GM23338 (cell line): ENCODE measurements at places on chromosomes 6 and 20.

DNA sequence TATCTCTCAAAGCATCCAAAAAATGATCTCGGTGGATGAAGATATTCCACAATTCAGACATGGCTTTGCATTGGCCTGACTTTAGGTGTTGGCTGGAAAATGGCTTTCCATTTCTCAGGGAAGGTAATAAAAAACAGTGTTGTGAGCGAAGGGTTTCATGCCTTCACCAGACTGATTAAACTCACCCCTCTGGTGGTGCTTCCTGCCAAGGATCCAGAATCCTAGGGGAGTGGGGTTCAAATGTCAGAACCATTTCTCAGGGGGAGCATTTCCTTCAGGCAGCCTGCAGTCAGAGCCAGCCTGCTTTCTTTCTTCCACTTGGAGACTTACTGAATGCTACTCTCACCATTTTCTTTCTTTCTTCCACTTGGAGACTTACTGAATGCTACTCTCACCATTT, 45.7 kb upstream of the SMIM28 start:
- peak; percentile 44 for DNase-seq

DNA sequence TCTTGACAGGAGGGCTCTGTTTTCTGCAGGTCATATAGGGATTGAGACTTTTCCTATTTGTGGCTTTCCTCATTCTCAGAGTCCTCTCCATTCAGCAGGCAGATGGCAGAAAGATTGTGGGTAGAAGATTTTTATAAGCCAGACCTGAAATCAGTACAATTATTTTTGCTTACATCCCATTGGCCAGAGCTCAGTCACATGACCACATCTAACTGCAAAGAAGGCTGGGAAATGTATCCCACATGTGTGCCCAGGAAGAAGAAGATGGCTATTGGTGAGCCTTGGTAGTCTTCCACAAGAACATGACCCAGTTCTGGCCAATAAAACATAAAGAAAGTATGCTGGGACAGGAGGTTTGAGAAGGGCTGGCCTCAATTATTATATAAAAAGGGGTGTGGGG, 21.5 kb upstream of the CCN5 start:
- no peak for DNase-seq

DNA sequence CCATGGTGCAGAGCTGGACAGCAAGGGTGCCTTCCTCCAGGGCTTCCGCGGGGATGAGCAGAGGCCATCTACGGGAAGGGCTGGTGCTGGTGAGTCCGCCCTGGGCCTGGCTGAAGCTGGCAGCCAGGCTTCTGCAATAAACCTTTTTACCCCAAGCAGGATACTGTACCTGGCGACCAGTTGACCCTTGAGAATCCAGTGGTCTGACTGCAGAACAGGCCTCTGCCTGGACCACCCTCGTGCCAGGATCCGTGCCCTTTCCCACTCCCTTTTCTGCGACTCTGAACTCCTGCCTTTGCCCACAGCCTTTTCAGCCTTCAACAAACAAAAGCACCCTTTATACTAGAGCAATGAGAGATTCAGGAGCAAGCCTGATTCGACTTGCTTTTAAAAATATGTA, 18.9 kb downstream of the CDH26 start:
- DNase-seq, result no peak

DNA sequence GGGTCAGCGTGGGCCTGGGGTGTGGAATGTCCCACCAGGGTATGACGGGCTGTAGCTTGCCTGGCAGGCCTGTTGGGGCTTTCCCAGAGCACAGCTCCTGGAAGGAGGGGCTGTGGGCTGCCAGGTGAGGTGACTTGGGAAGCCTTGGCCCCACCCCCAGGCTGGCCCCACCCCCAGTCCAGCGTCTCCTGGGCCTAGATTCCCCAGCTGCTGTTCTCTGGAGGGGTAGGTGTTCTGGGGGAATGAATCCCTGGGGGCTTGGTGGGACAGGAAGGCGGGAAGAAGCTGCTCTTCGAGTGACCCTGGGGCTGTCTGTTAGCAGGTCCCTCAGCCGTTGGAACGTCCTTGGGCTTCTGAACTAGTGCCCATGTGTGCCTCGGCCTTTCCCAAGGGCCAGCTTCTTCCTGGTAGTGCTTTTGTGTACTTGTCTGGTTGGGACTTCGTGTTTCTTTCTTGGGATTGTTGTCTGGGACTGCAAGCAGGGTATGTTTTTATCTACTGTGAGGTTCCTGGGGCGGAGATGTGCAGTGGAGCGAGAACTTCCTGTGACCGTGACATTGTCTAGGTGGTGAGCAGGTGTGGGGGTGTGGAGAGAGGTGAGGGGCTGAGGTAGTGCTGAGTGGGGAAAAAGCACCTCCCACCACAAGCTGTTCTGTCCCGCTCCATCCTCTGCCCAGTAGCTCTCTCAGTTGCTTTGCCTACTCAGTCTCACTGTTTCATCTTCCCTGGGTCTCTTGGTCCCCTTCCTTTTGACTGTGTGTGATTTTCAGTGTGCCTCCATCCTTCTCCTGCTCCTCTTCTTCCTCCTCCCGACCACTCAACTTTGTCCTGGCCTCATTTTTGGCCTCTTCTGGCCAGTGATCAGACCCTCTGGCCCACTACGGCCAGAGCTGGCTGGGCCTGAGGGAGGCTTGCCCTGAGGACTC, 1.3 kb upstream of the DDR1 start:
- DNase-seq, result peak; percentile 89

GRCh38 chr20:10201321-10201870, 17.2 kb upstream of the SNAP25 start:
- no peak for DNase-seq

- DNase-seq, result no peak
Measured at GRCh38 chr20:56755201-56755600, 126.1 kb downstream of the TFAP2C start.

DNA sequence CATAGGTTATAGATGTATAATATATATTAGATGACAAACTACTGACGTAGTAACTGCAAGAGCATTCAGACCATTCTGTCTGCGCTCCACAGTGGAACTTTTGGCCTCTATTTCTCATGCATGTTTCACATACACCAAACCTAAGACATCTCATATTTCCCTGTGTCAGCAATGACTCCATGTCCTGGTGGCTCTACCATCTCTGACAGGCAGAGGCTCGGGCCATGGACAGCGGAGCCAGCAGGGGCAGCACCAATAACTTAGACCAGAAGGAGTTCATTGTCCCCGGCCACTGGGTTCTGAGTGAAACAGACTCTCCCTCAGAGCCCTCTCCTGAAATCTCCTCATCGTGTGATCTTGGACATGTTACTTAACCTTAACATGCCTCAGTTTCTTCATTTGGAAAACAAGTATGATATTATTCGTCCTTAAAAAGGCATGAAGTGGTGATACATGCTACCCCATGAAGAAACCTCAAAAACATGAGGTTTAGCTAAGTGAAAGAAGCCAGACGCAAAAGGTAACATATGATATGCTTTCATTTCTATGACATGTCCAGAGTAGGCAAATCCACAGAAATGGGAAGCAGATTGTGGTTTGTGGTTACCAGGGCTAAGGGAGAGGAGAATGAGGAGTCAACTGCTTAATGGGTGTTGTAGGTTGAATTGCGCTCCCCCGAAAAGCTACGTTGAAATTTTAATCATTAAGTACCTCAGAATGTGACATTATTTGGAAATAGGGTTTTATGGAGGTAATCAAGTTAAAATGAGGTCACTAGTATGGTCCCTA, 564.0 kb upstream of the JARID2 start:
- no peak for DNase-seq

DNA sequence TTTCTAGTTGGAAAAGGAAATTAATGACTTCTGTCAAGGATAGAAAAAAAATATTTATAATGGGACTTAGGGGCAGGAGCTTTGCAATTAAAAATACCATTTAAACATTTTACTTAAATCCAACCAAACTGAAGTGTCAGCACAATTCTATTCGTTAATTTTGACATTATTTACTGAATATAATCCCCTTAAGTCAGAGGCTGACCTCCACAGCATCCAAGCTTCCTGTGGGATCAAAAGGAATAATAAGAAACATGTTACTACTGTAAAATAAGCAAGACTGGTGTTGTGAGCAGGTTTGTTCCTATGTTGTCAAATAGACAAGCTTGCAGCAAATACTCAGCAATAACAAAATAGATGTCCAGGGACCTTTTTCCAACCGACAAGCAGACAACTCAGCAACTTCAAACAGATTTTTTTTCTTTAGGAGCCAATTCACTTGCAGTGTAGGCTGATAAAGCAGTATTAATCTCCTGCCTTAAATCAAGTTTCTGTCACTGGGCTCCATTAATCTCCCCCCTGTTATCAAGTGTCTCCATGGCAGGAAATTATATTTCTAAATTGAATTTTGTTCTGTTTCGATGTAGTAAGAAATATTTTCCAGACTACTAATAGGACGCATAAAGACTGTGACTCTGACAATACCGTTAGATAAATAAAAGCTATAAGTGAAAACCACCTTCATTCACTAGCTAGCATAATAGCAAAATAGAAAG, 157.4 kb downstream of the HACE1 start:
- DNase-seq, result no peak

GRCh38 chr6:95093154-95093553, 484.2 kb upstream of the MANEA start:
- no peak for DNase-seq

GRCh38 chr6:35177596-35177995, 36.2 kb upstream of the SCUBE3 start:
- DNase-seq, result no peak

DNA sequence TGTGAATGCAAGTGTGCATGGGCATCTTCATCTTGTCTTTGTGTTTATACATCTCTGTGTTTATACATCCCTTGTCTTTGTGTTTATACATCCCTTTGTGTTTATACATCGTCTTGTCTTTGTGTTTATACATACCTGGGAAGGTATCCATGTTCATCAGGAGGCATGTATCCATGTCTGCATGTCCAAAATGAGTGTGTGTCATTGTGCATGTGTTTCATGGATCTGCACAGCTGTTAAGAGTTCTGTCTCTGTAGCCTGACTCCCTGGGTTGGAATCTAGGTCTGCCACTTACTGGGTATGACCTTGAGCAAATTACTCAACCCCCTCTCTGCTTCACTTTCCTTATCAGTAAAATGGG, 50.1 kb upstream of the SIRPA start:
- no peak for DNase-seq

DNA sequence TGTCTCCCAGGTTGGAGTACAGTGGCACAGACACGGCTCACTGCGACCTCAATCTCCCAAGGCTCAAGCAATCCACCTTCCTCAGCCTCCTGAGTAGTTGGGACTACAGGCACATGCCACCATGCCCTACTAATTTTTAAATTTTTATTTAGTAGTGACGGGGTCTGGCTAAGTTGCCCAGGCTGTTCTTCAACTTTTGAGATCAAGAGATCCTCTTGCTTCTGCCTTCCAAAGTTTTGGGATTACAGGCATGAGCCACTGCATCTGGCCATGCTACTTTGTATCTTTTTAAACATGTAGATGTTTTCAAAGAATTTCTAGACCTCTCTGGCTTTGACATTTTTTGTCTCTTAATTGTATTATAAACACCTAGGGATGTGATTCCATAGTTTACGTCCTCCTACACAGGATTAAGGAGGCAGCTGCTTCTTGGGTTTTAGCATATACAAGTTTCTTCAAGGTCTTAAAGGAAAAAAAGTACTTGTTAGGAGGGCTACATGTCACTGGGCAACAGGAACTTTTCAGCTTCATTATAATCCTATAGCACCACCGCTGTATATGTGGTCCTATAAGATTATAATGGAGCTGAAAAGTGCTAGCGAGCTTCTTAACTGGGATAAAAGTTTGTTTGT, 1.3 kb downstream of the ADAT2 start:
- no peak for DNase-seq

DNA sequence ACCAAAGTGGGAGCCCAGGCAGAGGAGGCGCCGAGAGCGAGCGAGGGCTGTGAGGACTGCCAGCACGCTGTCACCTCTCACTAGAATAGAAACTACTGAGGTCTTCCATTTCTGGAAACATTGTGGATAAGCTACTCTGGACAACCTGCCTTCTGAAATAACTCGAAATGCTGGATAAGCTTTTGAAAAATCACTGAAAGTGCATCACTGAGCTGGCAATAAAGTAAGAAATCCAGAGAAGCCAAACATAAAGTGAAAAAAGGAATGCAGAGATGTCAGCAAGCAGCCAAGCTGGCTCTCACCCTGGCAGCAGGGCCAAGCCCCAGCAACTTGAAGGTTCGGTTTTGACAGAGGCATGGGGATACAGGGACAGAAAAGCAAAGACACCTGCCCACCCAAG, 59.2 kb upstream of the MYLIP start:
- no peak for DNase-seq

GRCh38 chr6:145349950-145350510, 385.3 kb downstream of the EPM2A start:
- no peak for DNase-seq

DNA sequence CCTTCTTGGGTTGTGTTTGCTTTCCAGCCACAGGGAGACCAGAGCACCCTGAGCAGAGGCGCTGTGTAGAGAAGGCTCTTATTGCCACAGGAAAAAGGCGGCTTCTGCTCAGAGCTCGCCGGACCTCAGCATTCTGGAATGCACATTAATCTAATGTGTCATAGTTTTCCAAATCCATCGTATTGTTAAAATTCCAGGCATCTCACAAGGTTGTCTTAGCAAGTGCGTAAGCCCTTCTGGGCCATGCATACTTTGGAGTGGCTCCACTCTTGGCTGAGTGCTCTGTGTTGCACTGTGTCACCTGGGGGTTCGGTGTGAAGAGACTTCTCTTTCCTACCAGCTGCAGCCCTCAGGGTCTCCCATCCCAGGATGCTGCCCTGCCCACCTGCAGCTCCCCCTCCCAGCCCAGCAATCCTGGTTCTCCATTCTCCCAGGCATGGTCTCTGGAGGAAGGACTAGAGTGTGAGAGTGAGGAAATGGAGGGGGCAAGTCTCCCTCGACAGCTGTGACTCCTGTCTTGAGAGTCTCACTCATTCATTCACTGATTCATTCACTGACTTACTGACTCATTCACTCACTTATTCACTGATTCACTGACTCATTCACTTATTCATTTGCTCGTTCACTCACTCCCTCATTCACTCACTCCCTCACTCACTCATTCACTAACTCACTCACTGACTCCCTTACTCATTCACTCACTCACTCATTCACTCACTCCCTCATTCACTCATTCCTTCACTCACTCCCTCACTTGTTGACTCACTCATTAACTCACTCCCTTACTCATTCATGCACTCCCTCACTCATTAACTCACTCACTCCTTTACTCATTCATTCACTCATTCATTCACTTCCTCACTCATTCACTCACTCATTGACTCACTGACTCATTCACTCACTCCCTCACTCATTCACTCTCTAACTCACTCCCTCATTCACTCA, 83.7 kb upstream of the MPC1 start:
- no peak for DNase-seq

DNA sequence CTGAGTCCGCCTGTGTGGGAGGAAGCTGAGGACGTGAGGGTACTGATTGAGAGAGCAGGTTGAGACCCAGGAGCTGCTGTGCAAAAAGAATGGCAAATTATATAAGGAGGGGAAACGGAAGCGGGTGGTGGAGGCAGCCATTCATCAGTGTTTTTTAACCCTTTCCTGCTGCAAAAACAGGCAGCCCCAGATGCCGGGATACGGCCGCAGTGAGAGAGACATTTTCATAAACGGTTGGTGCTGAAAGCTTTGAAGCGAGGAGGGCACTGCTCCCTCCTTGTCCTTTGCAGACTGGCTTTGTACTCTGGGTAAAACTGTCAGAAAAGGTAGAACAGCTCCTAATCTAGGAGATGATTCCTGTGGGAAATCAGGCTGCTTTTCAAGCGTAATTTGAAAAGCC, 56.4 kb downstream of the TTI1 start:
- DNase-seq, result peak; percentile 46
